ENCODE measurements at places on chromosomes 13 and 19.

DNA sequence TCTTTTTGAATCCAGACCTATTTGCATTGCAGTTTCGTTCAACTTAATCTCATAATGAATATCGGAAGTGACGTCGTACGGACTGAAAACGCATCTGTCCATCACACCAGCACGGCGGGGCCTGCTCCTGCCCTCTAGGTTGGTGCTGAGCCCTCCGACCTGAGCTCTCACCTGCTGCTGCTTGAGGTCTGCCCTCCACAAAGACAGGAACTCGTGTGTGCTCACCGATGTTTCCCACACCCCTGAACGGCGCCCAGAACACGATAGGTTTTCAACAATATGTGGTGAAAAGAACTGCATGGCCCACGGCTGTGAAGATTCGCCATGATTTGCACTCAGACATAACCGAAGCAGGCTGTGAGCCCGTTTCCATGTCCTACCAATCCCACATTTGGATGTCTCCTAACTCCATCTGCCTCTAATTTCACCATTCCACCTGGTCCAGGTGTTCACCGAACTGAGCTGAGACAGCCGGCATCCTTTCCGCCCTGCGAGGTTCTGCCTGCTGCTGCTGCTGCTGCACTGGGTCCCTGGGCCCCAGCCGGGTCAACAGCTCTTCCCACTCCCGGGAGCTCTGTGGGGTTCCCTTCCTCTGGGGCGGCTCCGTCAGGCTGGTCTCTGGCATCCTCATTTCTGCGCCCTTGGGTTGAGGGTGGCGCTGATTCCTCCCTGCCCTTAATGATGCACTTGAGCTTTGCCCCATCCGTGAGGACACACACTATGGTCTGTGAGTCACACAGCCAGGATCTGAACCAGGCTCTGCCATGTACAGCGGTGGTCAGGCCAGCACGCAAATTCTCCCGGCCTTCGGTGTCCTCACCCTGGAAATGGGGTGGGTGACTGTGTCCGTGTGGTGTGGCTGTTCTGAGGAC lies 20.9 kb downstream of the GRTP1 start:
- no peak for DNase-seq

GRCh38 chr13:113083402-113084061 lies 22.1 kb upstream of the F7 start:
- no peak for DNase-seq

DNA sequence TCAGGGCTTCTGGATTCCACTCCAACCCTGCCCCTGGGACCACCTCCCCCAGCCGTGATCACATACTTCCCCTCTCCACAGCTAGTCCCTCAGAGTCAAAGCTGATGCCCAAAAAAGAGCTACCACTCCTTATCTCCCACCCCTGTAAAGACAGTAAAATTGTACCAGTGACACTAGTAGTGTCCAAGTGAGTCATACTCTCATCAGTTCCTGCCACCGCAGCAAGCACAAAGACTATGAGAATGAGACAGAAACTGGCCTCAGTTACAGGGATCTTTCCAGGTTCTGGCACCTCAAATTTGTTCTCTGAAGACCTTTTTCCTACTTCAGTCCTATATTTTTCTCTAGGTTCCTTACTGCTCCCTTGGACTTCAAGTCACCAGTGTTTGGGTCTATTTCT lies 144.2 kb downstream of the SPRY2 start:
- DNase-seq = no peak

GRCh38 chr19:48556163-48556562 lies 4.2 kb downstream of the SULT2B1 start:
- DNase-seq = no peak

GRCh38 chr13:48775804-48776203 lies 122.1 kb downstream of the CYSLTR2 start:
- DNase-seq = no peak

- peak; percentile 62 for DNase-seq
Measured at GRCh38 chr19:14475251-14476073, at the start of gene PTGER1. TSS of gene PTGER1 (minus strand) at chr19:14475354. CDS start at chr19:14474320, 1,034 bp downstream.

DNA sequence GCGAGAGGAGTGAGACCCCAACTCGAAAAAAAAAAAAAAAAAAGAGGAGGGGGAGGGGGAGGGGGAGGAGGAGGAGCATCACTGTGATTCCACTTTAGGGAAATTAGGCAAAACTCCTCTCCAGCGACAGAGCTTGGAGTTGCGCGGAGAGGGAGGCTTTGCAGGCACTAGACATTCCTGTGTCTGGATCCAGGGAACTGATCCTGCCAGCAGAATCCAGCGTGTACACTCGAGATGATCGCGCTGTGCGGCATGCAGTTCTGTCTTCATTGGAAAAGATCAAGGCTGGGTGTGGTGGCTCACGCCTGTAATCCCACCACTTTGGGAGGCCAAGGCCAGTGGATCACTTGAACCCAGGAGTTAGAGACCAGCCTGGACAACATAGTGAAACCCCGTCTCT lies 29.6 kb upstream of the KLF2 start:
- DNase-seq = no peak

- DNase-seq = no peak
Measured at GRCh38 chr13:53749306-53749705, 720.7 kb downstream of the OLFM4 start.

- DNase-seq = no peak
Measured at GRCh38 chr13:88601949-88602348, 930.8 kb downstream of the SLITRK5 start.

- no peak for DNase-seq
Measured at GRCh38 chr19:8517551-8518442, 3.8 kb upstream of the ZNF414 start.

DNA sequence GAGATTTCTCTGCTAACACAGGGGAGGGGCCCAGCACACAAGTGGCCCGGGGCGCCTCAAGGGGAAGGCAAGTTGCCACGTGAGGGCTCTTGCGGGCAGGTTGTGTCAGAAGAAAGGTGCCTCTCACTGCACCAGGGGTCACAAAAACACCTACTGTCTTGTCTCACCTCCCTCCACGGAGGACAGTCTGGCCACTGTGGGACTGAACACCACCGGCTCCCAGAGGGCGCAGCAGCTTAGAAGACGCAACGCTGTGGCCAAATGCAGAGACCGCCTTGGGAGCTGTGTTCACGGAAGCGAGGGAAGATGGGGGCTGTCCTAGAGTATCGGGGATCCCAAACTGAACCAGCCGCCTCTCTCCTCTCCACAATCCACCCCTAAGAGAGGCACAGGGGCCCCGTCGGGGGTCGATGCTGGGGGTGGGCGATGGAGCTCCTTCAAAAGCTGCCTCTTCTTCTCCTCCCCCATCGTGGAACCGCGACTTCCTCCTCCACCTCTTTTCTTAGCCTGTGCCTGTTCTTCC lies 177.5 kb downstream of the FOXO1 start:
- DNase-seq = peak; percentile 55

GRCh38 chr13:112887151-112887550 lies 81.9 kb upstream of the MCF2L start:
- no peak for DNase-seq

DNA sequence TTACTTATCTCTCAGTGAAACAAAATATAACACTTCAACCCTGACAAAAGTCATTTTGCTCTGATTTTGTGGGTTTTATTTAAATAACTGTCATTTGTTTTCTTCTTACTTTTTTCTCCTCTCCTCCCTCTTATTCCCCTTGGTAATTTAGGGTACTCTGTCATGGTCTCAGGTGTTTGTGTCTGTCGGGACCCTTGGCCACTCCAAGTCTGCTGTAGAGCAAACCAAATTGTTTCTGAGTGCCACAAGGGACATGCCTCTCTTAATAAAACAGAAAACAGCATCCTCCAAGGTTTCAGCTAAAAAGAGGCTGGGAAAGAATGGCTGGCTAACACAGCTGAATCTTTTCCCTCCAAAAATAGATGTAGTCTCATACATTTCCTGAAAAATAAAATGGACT lies 573.1 kb upstream of the KLF12 start:
- DNase-seq = no peak

GRCh38 chr19:30540761-30541160 lies 168.6 kb downstream of the ZNF536 start:
- no peak for DNase-seq

- DNase-seq = no peak
Measured at GRCh38 chr19:15022752-15023151, 26.5 kb upstream of the CASP14 start.

DNA sequence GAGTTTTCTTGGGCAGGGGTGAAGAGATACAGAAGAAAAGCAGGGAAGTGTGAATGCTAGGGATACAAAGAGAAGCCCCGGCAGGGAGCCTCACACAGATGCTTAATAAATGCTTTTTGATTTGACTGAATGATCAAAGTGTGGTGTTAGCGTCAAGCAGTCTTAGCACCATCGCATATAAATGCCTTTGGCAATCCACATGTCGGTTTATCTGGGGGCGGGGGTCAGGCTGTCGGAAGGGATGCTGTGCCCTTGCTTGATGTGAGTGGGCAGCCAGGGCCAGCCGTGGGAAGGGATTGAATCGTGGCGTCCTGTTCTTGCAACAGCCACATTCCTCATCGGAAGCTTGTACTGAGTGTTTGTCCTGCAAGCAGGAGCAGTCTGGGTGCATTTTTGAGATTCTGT lies 173.1 kb downstream of the LACC1 start:
- no peak for DNase-seq

GRCh38 chr19:35205733-35206323 lies 22.7 kb downstream of the FAM187B start:
- DNase-seq = no peak

DNA sequence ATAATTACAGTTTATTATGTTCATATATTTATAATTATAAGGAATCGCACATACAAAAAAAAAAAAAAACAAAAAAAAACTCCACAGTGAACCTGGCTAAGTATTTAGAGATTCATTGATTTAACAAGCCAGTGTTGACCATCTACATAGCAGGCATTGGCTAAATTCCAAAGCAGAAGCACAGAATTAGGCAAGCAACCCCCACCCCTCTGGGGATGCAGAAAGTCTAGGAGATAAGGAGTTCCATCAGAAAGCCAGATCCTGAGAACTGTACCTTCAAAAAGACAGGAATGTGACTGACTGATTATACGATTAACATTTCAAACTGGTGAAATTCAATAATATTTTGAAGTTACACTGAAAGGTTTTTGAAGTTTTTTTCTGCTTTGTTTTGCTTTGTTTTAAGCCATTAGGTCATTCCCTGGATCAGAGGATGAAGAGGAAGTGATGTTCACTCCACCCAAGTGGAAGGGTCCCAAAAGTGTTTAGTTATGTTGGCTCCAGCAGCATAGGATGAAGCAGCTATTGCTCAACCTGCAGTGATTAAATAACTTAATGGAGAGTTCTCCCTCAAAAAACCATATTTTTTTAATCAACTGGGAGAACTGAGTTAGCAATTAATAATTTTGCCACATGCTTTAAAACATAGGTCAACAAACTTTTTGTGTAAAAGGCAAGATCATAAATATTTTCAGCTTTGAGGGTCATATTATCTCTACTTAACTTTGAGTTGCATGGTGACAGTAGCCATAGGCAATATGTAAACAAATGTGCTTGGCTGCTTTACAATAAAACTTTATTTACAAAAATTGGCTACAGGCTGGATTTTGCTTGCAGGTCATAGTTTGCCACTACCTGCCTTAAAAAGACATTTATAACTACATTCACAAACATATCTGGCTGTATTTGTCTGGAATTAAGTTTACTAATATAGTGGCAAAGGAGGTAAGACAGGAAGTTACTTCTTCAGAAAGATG lies 49.6 kb downstream of the DOCK9 start:
- DNase-seq = no peak

GRCh38 chr19:1690699-1691307 lies 38.4 kb upstream of the TCF3 start:
- peak; percentile 83 for DNase-seq

DNA sequence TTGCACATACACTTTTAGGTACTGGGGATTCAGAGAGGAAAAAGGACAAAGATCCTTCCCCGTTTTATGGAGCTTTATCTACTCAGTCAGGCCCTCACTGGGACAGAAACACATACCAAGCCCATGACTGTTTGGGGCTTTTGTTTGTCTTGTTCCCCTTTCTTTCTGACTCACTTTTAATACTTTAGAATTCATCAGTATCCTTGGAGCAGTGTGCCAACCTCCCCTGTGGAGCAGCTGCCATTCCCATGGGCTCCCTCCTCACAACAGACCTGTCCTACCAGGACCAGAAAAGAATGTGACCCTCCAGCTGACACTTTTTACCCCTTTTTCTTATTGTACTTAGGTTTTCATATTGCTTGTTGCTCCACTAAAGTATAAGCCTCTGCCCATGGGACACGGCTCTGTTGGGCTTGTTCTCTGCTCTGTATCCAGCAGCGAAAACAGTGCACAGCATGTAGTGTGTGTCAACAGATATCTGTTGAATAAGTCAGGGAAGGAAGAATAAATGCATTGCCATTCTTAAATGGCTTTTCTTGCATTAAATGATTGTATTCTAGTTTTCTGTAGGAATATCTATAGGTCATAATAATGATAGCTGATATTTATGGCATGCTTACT lies 431.1 kb downstream of the EFNB2 start:
- DNase-seq = no peak

GRCh38 chr19:10368101-10368803 lies 12.1 kb downstream of the TYK2 start:
- DNase-seq = peak; percentile 14

GRCh38 chr19:10587022-10587838 lies at the start of gene AP1M2:
TSS of gene AP1M2 (minus strand) at chr19:10587312. CDS start at chr19:10587231, 81 bp downstream.
- no peak for DNase-seq

GRCh38 chr19:18306209-18306887 lies 16.5 kb downstream of the LSM4 start:
- DNase-seq = no peak

DNA sequence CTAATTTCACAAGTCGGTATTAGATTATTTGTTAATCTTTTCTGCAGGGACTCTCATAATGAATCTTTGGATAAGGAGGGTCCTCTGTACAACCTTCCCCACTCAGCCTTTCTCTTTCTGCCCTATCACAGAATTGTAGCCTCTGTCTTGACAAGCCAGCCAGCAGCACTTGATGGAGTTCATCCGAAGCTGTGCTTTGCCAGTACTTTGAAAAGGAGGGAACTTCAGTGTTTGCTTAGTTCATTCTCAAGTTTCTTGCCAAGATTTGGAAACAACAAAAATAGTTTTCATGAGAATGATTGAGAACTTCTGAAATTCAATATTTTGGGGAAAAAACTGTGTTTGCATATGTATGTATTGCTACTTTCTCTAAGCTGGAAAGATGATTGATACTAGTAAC lies 69.3 kb upstream of the HMGB1 start:
- no peak for DNase-seq

DNA sequence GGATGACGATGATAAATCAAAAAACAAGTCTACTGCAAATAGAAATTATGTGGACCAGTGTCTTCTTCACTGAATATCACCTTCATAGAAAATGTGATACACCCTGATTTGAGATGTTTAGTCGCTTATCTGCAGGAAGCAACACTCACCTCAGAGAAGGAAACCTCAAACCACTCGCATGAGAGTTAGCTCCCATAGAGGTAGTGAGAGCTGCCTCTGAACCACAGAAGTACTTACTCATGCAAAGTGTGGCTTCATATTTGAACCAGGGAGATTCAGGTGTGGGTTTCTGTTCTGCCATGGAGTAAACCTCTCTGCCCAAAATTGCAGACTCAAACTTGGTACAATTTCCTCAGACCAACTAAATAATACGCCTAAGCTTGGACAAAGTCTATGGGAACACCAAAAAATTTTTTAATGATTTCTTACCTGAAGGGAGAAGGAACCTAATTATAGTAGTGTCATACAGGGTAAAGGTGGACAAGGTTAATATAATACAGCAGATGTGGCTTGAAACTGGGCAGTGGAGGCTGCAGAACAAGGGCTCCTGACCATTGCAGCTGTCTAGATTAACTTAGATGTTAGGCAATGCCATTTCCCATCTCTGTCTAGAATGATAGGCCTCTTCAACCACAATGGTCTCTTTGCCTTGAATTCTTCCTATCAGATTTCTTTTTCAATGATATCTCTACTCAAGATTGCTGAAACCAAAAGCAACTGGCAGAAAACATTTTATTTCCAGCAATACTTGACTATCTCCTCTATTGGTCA lies 29.6 kb upstream of the RCBTB2 start:
- DNase-seq = peak; percentile 59

Measured in stimulated activated naive CD8-positive, alpha-beta T cell treated with anti-CD3 and anti-CD28 coated beads, Interleukin-15, Interleukin-2, amounts not matched to agents 100 U/mL and 50 U/mL, for 24 hours (primary cell).